ENCODE measurements at places on chromosomes 4 and X. TPM values are rescaled to one million over a fixed set of nuclear protein-coding genes. Genes with fewer than 3 reads are reported as not detected.

The SOWAHB gene
- total RNA-seq, result not detected

The FAM184B gene
- under 0.01 TPM for total RNA-seq

The IQSEC2 gene
- 7.9 TPM for total RNA-seq

The KIAA1210 gene
- not detected for total RNA-seq

The TMEM31 gene
- not detected for total RNA-seq

The ATP2B3 gene
- not detected for total RNA-seq

The CSN1S1 gene
- total RNA-seq, result not detected

The RRH gene
- total RNA-seq, result not detected

The UGT2A1 gene
- 0.16 TPM for total RNA-seq

The SPACA5 gene
- not detected for total RNA-seq

The ZNF280C gene
- total RNA-seq, result 2.9 TPM

The USP11 gene
- 40.8 TPM for total RNA-seq

The TMPRSS11A gene
- total RNA-seq, result not detected

The ADH4 gene
- not detected for total RNA-seq

The FGG gene
- total RNA-seq, result not detected

The MAGEB16 gene
- total RNA-seq, result not detected

The ADAM29 gene
- not detected for total RNA-seq

The SH3BP2 gene
- total RNA-seq, result 35.6 TPM

The PABPC5 gene
- total RNA-seq, result 1.6 TPM

The RAB39B gene
- total RNA-seq, result not detected

The S100P gene
- total RNA-seq, result not detected

The XAGE1B gene
- total RNA-seq, result not detected

The MAGEA11 gene
- total RNA-seq, result not detected

The RAB9B gene
- total RNA-seq, result 2.4 TPM

The FMR1NB gene
- total RNA-seq, result not detected

The IBSP gene
- not detected for total RNA-seq

The KIF4A gene
- total RNA-seq, result 3.2 TPM

The FAM200B gene
- total RNA-seq, result 36.6 TPM

The FAM114A1 gene
- 289 TPM for total RNA-seq

The RPL9 gene
- 4,113 TPM for total RNA-seq

The SULT1B1 gene
- total RNA-seq, result 0.65 TPM

The IL21 gene
- total RNA-seq, result not detected
